Uterus (tissue), 4 donors: ENCODE measurements at places on chromosomes 5 and 9. TPM values are rescaled to one million over a fixed set of nuclear protein-coding genes. Genes with fewer than 3 reads are reported as not detected.

The GALNT12 gene
- not detected for total RNA-seq

- H3K27me3 ChIP-seq: no peaks in the 10 kb centered on the region
- H3K27ac ChIP-seq: no peak overlapping the region
- no peaks in the 10 kb centered on the region for H3K4me1 ChIP-seq
- H3K36me3 ChIP-seq: no peaks in the 10 kb centered on the region
- no peak overlapping the region for H3K4me3 ChIP-seq
Measured at GRCh38 chr5:162769019-162769418, 668.4 kb upstream of the CCNG1 start.

GRCh38 chr5:17805227-17805825 is 171.1 kb downstream of the TAF11L14 start:
- H3K36me3 ChIP-seq: no peaks in the 10 kb centered on the region
- H3K4me3 ChIP-seq: no peak overlapping the region
- no peak for DNase-seq

The SLC1A3 gene
- total RNA-seq: 15.8 TPM

GRCh38 chr5:95842854-95843544 is 20.5 kb upstream of the GLRX start:
- no peaks in the 10 kb centered on the region for H3K27me3 ChIP-seq
- no peak overlapping the region for H3K4me3 ChIP-seq
- no peak for DNase-seq

The TMEFF1 gene
- 8.4 TPM for total RNA-seq

The IDNK gene
- total RNA-seq: not detected

The DCAF12 gene
- 28.9 TPM for total RNA-seq

DNA sequence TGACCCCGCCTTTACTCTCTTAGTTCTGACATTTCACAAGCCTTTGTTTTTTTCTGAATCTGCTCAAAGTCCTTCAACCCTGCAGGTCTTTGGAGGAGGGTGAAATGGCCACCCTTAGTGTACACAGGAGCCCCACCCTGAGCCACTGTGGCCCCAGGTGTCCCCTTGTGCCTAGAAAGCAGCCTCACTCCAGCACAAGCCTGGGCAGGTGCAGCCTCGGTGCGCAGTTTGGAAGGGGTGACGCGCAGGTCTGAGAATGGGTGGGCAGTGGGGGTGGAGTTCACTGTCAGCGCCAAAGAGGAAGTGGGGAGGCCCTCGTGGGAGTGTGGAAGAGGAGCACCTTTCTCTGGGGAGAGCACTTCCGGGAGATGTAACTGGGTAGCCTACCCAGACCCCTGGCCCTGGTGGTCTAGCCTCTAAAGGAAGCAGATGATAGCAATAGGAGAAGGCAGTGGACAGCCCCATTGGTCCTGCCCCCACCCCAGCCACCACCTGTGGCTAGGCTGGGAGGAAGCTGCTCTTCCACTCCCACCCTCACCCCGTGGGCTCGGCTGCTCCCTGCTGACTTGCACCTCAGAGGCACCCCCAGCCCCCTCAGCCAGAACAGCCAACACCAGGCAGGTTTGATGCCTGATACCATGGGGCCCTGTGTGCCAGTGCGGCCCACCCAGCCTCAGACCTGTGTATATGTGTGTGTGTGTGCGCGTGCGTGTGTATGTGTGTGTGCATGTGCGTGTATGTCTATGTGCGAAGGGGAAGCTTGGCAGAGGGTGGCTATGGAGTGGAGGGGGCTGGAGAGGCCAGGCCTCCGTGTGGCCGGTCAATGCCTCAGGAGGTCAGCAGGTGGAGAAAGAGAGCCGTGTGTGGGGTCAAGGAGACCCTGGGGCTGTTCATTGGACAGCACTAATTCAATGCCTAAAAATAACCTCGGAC is 16.8 kb upstream of the DAB2IP start:
- no peak overlapping the region for H3K4me3 ChIP-seq
- peak overlapping the region; percentile 73 for H3K27ac ChIP-seq
- no peak for DNase-seq
- no peaks in the 10 kb centered on the region for H3K27me3 ChIP-seq
- no peaks in the 10 kb centered on the region for H3K36me3 ChIP-seq

DNA sequence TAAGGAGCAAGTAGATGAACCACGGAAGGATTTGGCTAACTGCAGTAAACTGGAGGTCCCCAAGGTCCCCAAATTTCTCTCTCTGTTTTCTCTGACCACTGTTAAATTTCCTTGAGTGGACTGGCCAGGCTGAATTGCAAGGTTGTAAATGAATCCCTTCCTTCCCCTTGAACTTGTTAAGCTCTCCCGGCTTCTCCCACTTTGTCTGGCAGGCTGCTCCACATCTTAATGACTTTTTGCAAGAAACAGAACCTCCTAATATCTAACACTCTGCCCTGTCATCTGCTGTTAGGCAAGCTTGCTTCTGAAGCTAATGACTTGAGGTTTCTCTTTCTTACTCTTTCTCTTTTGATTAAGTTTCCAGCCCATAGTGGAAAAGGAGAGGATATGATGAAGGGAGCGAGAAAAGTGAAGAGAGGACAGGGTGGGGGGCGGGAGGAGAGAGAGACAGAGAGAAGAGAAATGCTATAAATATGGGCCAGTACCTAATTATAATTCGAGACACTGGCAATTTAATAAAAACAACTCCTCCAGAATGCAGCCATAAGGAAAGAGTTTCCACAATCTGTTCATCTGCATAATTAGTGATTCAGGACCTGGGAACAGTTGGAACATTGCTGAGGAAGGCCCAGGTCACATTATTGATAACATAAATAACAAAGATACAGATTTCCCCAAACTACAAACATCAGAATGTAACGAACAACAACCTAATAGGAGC is 437.3 kb upstream of the MPDZ start:
- no peak overlapping the region for H3K27ac ChIP-seq
- no peak for DNase-seq
- no peaks in the 10 kb centered on the region for H3K27me3 ChIP-seq
- no peaks in the 10 kb centered on the region for H3K36me3 ChIP-seq
- no peaks in the 10 kb centered on the region for H3K4me1 ChIP-seq

The GPX3 gene
- 310 TPM for total RNA-seq

The ORM2 gene
- total RNA-seq: not detected

DNA sequence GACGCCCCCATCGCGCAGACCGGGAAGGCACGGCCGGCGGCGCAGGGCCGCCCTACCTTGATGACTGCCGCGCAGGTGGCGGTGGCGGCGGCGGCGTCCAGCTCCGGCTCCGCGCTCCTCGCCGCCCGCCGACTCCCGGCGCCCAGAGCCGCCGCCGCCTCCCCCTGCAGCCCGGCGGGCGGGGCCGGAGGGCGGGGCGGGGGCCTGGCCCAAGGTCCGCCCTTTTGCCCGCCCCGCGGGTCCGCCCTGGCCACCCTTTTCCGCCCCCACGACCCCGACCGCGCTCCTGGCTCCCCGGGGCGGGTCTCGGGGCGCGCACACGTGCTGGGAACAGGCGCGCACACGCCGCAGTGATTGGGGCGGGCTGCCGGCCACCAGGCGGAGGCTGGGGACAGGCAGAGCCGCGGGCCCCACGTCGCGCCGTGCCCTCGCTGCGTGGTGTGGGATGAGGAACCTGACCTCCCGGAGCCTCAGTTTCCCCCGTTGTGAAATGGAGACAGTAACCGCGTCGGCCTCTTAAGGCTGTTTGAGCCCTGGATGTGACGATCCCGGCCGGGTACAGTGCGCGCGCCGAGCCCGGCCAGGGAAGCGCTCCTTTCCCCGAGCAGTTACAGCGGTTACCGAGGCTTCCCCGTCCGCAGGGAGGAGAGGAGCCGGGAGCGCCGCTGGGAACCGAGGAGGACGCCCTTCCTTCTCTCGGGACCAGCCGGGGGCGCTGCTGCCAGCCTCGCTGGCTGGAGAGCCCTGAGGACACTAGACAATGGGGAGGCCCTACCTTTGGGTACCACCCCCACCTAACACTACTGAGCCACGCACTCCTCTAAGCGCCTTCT is at the start of gene CORO2A:
CORO2A (minus strand) TSS at position 135 of the 833 bp plus-strand sequence. CDS start 34,977 bp downstream, outside the sequence.
- no peaks in the 10 kb centered on the region for H3K4me1 ChIP-seq
- peak within 1 kb of the TSS; percentile 63 for H3K27ac ChIP-seq
- H3K4me3 ChIP-seq: peak within 1 kb of the TSS; percentile 37
- DNase-seq: peak; percentile 49

DNA sequence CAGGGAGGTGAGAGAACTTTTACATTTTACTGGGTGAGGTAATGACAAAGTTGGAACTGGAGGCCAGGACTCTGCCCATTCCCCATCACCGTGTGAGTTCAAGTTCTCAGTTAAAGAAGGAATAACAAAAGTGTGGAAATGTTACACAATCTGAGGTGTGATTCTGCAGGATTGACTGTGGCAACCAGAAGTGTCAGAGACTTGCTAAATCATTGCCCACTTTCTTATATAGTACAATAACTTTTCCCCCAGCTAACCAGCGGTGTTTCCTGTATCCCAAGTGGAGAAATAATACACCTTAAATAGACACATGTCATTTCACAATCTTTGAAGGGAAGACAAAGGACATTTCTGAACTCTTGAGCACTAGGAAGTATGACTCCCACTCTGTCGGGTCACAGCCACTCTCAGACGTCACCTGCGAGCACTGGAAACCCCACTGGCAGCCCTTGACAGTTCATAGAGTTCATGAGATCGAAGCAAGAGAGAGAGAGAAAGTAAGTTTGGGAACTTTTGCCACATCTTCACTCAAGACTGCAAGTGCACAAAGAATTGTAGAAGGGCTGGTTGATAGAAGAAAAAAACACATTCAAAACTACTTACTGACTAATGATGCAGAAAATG is 28.4 kb downstream of the PAX5 start:
- H3K27me3 ChIP-seq: no peaks in the 10 kb centered on the region
- no peaks in the 10 kb centered on the region for H3K36me3 ChIP-seq
- H3K4me1 ChIP-seq: no peaks in the 10 kb centered on the region
- no peak overlapping the region for H3K4me3 ChIP-seq

- H3K4me1 ChIP-seq: no peaks in the 10 kb centered on the region
- H3K36me3 ChIP-seq: no peaks in the 10 kb centered on the region
- H3K27ac ChIP-seq: no peak overlapping the region
Measured at GRCh38 chr5:148847456-148847855, 21.0 kb downstream of the ADRB2 start.

GRCh38 chr5:1515311-1515920 is 8.3 kb downstream of the LPCAT1 start:
- H3K27ac ChIP-seq: no peak overlapping the region
- no peak overlapping the region for H3K4me3 ChIP-seq
- H3K27me3 ChIP-seq: no peaks in the 10 kb centered on the region
- peaks cover 4% of the 10 kb centered on the region for H3K4me1 ChIP-seq

The CCNO gene
- not detected for total RNA-seq

DNA sequence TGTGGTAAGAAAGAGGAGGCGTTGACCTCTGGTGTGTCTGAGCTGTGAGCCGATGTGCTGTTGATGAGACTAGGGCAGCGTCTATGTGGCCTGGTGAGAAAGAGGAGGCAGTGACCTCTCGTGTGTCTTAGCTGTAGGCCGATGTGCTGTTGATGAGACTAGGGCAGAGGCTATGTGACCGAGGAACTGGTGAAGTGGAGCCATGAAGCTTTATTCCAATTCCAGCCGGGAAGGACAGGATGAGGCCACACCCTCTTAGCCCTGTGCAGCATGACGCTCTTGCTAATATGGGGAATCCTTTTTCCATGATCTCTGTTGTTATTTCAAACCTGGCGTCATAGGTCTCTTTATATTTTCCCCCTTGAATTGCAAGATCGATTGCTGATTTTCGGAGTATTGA is 172.4 kb downstream of the GOLPH3 start:
- DNase-seq: no peak
- no peak overlapping the region for H3K4me3 ChIP-seq
- no peaks in the 10 kb centered on the region for H3K36me3 ChIP-seq
- no peaks in the 10 kb centered on the region for H3K27me3 ChIP-seq
- no peaks in the 10 kb centered on the region for H3K4me1 ChIP-seq
- H3K27ac ChIP-seq: no peak overlapping the region

DNA sequence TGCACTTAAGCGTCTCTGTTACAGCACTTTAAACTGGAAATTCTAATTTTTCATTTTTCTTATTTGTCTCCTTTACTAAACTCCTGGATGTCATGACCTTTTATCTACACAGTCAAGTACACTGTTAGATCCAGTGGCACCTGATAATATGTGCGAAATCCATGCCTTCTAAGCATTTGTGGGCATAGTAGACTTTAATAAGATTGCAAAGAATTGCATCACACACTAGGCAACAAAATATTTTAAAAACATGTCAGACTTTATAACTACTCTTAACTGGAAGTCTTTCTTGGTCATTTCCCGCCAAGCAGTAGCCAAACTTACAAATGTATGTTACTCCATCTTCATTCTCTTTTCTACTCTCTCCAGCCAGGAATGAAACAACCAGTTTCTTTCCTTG is 5.0 kb upstream of the SPINK1 start:
- no peaks in the 10 kb centered on the region for H3K36me3 ChIP-seq
- no peaks in the 10 kb centered on the region for H3K27me3 ChIP-seq
- no peak overlapping the region for H3K4me3 ChIP-seq
- no peaks in the 10 kb centered on the region for H3K4me1 ChIP-seq
- no peak overlapping the region for H3K27ac ChIP-seq

GRCh38 chr9:133991964-133992779 is at the start of gene VAV2:
Gene VAV2, minus strand, starts transcription at chr9:133992324. Its CDS starts 46 bp downstream, at chr9:133992278.
- H3K4me3 ChIP-seq: peak within 1 kb of the TSS; percentile 82
- no peaks in the 10 kb centered on the region for H3K36me3 ChIP-seq
- H3K27me3 ChIP-seq: no peaks in the 10 kb centered on the region
- peak within 1 kb of the TSS; percentile 82 for H3K27ac ChIP-seq
- peak; percentile 61 for DNase-seq

GRCh38 chr5:35854248-35854647 is 2.4 kb upstream of the IL7R start:
- no peaks in the 10 kb centered on the region for H3K36me3 ChIP-seq
- no peak overlapping the region for H3K4me3 ChIP-seq
- no peak for DNase-seq
- H3K4me1 ChIP-seq: no peaks in the 10 kb centered on the region

The ERGIC1 gene
- total RNA-seq: 77.1 TPM

- H3K4me1 ChIP-seq: no peaks in the 10 kb centered on the region
- DNase-seq: no peak
- H3K36me3 ChIP-seq: no peaks in the 10 kb centered on the region
- no peak overlapping the region for H3K4me3 ChIP-seq
Measured at GRCh38 chr5:82387001-82387818, 109.1 kb upstream of the RPS23 start.

The MIGA2 gene
- total RNA-seq: 36.5 TPM

GRCh38 chr5:133398646-133399101 is 213.7 kb downstream of the FSTL4 start:
- no peaks in the 10 kb centered on the region for H3K4me1 ChIP-seq
- H3K27me3 ChIP-seq: no peaks in the 10 kb centered on the region
- no peak overlapping the region for H3K4me3 ChIP-seq
- no peak overlapping the region for H3K27ac ChIP-seq
- no peak for DNase-seq

The C9orf50 gene
- 0.35 TPM for total RNA-seq
